ENCODE measurements at places on chromosomes 2 and 18. TPM values are rescaled to one million over a fixed set of nuclear protein-coding genes. Genes with fewer than 3 reads are reported as not detected.
A peak's percentile ranks its signal among the peaks of the same experiment; 100 is the strongest.

Gene ADRA2B
- total RNA-seq, result not detected

- no peak overlapping the region for H3K27ac ChIP-seq
- H3K27me3 ChIP-seq, result no peaks in the 10 kb centered on the region
- no peaks in the 10 kb centered on the region for H3K36me3 ChIP-seq
Measured at GRCh38 chr2:40654346-40654745, 202.5 kb upstream of the SLC8A1 start.

Gene CFC1
- not detected for total RNA-seq

Gene GALNT3
- 2.0 TPM for total RNA-seq

Gene TUBB8B
- total RNA-seq, result not detected

DNA sequence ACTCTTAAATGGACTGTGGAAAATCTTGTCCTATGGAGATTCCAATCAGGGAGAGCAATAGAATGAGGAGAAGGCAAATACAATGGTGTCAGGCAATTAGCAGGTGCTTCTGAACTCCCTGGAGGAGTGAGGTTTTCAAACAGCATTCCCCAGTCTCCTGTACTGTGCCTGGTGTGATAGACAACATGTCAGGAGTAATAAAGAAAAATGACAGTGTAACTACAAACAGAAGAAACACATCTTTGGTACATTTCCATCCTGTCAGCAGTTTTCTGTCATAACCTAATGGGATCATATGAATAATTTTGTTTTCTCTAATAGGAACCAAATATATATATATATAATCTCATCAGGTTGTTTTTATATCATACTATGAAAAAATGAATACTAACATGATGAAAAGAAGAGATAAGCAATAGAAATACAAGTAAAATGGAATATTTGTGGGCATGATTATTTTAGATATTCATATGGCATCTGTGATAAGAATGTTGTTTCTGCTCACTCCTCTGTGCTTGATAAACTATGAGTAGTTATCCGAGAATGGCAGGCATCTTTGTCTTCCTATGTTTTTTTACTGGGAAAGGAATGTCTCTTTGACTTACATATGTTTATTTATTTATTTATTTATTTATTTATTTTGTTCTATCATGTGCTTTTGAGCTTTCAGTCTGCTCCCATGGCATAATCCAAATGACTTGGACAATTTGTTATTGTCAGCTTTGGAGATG lies 441.7 kb downstream of the TXNL1 start:
- no peak overlapping the region for H3K4me3 ChIP-seq
- peak; percentile 42 for DNase-seq
- H3K27me3 ChIP-seq, result no peaks in the 10 kb centered on the region
- H3K27ac ChIP-seq, result no peak overlapping the region

Gene TGFA
- total RNA-seq, result not detected

Gene IL36A
- not detected for total RNA-seq

- DNase-seq, result no peak
- H3K36me3 ChIP-seq, result no peaks in the 10 kb centered on the region
- no peaks in the 10 kb centered on the region for H3K27me3 ChIP-seq
- no peak overlapping the region for H3K27ac ChIP-seq
Measured at GRCh38 chr2:112833976-112834375, 2.6 kb downstream of the IL1B start.

DNA sequence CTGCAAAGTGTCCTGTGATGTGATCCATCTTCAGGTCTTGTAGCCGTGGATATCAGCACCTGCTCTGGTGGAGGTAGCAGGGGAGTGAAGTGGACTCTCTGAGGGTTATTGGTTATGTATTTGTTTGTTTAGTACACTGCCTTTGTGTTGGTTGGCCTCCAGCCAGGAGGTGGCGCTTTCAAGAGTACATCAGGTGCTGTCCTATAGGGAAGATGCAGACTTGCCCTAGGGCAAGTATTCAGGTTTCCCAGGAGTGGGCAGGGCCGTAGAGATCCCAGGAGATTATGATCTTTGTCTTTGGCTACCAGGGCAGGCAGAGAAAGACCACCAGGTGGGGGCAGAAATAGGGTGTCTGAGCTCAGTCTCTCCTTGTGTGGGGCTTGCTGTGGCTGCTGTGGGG lies 411.8 kb downstream of the SOX11 start:
- H3K27me3 ChIP-seq, result no peaks in the 10 kb centered on the region
- H3K4me1 ChIP-seq, result no peaks in the 10 kb centered on the region
- no peaks in the 10 kb centered on the region for H3K36me3 ChIP-seq
- no peak overlapping the region for H3K27ac ChIP-seq
